ENCODE measurements at places on chromosomes 12 and 14.

DNA sequence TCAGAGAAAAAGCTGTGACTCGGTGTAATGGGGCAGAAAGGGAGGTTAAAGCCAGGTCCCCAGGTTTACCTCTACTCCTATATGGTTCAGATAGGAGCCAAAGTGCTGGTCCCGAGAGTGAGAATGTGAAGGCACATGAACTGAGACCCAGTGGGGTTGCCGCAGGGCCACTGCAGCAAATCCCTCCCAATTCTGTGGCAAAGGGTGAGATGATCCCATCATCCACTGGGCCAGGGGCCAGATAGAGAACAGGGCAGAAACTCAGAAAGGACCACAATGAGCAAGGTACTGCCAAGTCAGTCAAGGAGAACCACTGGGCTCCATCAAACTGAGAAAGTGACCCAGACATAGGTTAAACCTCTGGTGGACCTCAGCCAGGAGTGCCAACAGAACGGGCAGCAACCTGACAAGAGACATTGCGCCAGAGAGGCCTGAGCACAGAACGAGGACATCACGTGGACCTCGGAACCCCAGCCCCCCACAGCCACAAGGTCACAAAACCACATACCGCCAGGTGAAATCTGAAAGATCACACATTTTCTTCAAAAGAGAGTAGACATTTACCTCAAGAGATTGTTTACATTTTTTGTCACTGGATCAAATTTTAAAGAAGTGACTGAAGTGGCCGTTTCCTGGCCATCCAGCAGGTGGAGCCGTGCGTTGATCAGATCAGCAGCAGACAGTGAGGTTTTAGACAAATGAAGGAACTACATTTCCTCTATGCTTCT, 20.5 kb upstream of the ITPR2 start:
- DNase-seq = peak; percentile 90

DNA sequence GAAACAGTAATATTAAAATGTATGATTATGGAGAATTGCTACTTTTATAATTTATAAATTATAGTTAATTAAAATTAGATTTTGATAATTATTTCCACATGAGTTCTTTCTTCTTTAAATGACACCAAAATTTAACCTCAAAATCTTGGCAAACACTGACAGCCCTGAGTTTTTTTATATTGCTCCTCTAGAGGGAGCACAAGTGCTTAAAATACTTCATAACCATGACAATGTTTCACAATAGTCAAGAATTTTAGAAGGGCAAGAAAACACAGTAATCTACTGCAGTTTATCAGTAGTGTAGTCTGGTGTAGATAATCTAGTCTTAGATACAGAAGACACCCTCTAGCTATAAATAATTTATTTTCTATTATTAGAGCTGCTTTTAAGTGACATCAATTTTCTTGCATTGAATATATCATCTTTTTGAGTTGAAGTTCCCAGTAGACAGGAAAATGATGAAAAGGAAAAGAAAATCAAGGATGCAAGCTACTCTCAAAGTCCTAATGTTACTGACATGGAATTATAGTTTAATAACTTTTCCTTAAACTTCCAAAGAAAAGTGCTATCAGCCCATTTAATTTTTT, 14.3 kb upstream of the PTGER2 start:
- peak; percentile 76 for DNase-seq

DNA sequence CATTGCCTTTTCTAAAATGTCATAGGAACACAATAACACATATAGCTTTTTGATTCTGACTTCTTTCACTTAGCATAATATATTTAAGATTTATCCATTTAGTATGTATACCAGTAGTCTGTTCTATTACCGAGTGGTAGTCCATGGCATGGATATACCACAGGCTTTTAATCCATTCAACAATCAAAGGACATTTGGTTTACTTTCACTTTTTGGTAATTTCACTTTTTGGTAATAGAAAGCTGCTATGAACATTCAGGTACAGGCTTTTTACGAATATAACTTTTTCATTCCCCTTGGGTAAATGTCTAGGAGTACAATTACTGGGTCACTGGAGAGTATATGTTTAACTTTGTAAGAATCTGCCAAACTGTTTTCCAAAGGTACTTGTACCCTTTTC, 100.7 kb upstream of the PRICKLE1 start:
- no peak for DNase-seq

GRCh38 chr12:56803750-56804149, 40.6 kb downstream of the HSD17B6 start:
- no peak for DNase-seq

DNA sequence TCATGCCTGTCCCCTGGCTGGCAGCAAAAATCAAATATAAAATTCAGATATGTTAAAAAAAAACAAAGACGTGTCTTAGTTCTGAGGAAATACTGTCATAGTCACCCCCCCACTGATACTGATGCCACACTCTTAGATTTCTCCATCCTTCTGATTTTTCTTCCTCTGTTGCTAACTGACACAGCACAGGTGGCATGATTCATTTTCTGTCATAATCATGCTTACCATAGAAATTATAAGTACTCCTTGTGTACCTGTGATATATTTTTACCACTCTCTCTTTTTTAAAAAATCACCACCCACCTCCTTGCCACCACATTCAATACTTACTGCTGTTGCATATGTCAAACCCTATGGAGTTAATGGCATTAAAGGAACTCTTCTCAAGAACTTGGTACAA, 209.2 kb downstream of the PPM1H start:
- DNase-seq = no peak

GRCh38 chr12:116381744-116382685, 104.5 kb upstream of the MED13L start:
- DNase-seq = no peak

DNA sequence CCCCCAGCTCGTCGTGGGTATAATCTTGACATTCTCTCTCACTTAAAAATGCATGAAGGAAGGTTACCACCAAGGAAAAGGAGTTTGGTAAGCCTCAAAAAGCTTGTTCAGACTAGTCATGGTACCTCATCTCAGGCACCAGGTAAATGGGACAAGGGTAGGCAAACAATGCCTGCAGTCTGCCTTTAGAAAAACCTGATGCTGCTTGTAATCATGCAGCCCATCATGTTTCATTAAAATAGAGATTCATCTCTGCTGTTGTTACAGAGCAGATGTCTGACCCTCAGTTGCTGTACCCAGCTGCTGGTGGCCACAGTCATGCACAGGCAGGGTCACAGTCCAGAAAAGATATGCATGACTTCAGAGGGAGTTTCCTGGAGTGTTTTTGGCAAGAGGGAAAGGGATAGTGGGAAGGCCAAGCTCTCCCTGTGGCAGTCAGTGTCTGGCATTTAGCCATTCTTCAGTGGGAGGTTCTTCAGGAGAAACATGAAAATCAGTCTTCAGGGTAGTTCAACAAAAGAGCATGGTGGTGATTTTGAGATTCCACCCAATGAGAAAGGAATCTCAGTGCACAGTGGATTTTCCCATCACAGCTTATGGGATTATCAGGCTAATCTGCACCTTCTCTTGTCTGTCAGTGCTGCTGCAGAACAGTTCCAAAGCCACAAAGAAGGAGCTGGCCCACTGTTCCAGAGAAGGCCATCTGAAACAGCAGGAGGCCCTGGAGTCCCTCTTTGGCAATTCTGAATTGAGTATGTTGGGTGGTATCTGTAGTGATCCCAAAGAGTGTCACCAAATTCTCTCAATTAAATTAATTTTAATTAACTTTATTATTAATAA, 202.7 kb upstream of the FRMD6 start:
- DNase-seq = no peak

DNA sequence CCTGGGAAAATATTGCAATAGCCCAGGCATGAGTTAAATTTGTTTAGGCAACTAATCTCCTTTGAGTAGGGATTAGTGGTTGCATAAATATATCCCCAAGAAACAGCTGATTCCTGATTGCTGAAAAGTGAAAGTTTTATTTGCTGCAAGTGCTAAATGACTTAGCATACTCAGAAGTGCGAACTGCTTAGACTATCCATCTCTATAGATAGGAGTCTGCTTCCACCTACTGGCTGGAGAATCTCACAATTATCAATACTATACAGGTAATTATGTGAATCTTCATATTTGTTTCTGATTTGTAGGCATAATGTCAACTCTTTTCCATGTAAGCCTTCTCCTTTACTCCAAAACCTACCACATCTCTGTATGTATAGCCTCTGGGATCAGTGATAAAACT, 12.0 kb upstream of the SLCO1B3 start:
- DNase-seq = no peak

GRCh38 chr12:41653386-41654326, 465.5 kb downstream of the PDZRN4 start:
- no peak for DNase-seq

- no peak for DNase-seq
These were observed 58.3 kb upstream of the RFLNA start for GRCh38 chr12:124236625-124237031.

DNA sequence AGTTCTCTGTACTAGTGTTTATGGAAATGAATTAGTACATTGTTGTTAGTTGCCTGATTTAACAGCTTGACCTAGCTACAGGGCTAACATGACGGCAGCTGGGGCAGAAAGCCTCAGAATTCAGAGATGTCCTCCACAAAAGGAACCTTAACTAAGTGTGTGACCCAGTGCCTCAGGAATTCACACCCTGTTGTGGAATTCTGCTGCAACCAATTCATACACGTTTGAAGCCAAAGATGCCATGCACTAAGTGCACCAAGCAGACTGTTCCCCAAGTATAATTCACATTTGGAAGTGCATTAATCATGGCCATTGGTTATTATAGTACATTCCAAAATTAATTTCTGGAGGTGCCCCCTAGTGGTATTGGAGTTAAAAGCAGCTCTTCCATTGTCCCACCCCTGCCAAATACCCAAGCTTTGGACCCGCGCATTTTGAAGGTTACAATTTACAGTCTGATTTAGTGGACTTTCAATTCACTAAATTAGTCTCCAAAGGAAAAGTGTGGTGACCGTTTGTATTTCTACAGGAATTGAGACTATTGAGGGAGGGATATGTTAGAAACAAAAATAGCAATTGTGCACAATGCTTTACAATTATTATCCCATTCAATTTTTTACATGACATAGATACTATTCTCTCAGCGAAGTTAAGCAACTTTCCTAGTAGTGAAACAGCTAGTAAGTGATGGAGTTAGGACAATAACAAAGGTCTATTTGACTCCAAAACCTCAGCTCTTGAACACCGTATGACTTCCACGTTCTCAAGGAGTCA, 85.9 kb downstream of the PAX9 start:
- no peak for DNase-seq

DNA sequence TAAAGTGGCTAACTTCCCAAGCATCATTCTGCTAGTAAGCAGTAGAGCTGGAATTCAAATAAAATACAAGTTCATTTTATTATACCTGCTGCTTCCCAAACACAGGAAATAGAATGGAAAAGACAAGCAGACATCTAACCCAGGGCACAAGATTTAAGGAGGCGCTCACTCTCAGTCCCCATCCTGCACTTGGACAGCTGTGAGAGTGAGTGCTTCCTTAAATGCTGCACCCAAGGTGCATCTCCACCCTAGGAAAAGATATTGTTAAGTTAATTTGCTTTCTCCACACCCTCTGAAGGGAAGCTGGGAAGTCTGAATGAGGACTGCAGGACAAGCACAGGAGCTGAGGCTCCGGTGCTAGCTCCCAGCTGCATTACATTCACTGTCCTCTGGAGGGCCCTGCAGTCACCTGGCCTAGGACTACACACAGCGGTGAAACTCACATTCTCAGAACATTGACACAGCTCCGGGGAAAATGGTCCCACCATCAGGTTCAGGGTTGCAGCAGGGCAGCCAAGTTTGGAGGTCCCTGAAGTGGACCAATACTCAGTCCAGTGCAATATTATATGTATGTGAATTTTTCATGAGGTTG, 14.2 kb downstream of the HEBP1 start:
- DNase-seq = no peak

DNA sequence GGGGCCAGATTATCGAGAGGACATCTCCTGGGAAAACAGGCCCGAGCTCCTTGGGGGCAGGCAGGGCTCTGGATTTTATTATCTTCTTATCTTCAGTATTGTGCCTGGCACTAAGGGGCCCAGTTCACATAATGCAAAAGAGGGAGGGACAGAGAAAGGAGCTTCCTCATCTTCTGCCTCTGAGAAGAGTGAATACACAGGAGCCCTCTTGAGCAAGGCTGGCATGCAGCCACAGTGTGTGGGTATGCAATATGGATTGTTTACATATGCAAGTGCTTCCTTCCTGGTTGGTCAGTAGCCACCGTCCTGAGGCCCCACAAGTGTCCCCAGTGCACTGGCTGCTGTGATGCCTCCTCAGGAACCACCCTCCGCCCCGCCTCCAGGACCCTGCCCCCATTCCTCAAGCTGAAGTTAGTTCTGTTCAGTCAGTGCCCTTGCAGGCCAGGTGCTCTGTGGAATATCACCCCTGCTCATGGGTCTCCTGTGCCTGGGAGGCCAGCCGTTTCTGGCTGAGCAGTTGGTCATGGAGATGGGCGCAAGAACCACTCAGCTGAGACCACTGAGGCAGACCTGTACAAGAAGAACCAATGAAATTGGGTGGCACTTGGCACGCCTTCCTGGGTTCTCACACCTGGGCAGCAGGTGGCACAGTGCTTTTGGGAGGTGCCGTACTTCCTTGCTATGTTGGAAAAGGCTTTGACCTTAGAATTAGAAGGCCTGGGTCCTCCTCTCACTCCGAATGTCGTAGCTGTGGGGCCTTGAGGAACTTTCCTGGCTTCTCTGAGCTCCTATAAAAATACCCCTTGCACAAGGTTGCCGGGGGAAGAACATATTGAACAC, 35.1 kb upstream of the ACTN1 start:
- no peak for DNase-seq

GRCh38 chr14:90103808-90104207, 42.0 kb downstream of the KCNK13 start:
- no peak for DNase-seq

- DNase-seq = no peak
These were observed 115.0 kb upstream of the MDM1 start for GRCh38 chr12:68446901-68447796.

DNA sequence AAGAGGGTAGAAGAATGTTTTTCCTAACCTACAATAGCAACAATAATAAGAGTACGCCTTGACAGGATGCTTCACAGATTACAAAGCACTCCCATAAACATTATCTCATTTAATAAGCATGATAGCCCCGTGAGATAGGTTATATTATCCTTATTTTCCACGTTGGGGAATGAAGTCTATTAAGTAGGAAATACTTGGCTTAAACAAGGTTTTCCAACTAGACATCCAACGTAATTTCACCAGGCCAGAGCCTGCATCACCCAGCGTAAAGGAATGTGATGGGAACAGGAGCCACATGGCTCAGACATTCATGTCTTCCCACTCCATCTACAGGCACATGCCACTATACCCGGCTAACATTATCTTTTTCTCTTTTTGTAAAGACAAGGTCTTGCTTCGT, 223.4 kb upstream of the AMIGO2 start:
- no peak for DNase-seq
